ENCODE measurements at places on chromosomes 7 and 10.

GRCh38 chr7:151993977-151994676 lies 31.3 kb upstream of the GALNT11 start:
- no peak for DNase-seq

DNA sequence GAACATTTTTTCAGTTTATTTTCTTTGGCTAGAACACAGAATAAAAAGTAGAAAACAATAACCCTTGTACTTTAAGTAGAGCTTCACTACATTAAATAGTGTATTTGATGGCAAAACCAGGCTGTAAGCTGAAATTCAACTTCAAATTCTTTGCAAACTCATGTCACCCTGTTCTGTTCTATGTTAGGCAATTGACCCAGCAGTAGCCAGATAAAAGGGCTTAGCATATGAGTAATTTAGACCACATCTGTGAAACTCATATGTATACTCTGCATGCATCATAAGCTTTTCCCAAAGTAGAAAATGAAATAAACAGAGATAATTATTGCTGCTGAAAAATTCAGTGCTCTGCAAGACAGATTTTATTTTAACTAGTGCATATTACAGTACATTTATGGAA lies 150.2 kb downstream of the GNAI1 start:
- peak; percentile 81 for DNase-seq

DNA sequence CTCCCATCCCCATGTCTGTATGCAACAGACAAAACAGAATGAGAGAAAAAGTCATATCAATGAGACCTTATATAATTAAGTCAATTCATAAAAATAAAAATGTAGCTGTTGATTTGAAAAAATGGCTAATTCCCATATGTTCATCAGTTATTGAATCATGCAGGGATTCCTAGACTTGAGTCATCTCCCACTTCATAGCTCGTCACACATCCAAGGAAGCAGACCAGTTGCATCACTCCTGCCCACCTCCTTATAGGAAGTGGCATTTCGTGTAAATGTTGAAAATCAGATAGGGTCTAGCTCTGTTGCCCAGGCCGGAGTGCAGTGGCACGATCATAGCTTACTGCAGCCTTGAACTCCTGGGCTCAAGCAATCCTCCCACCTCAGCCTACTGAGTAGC lies 56.1 kb upstream of the SH2B2 start:
- peak; percentile 62 for DNase-seq

DNA sequence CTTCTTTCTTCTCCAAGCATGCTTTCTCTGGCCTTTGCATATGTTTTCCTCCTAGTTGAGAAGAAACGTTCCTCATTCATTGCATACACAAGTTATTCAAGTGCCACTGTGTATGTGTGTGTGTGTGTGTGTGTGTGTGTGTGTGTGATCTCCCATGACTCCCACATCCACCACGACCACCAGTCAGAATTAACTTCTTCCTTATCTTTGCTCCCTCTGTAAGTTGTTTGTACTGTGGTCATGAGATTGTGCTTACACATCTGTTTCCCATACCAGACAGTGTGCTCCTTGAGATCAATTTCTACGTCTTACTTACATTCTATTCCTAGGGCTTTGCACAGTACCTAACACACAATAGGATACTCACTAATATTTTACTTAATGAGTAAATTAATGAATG lies 22.4 kb upstream of the FAM13C start:
- no peak for DNase-seq

GRCh38 chr10:27558612-27559020 lies 54.5 kb downstream of the RAB18 start:
- DNase-seq = peak; percentile 40

DNA sequence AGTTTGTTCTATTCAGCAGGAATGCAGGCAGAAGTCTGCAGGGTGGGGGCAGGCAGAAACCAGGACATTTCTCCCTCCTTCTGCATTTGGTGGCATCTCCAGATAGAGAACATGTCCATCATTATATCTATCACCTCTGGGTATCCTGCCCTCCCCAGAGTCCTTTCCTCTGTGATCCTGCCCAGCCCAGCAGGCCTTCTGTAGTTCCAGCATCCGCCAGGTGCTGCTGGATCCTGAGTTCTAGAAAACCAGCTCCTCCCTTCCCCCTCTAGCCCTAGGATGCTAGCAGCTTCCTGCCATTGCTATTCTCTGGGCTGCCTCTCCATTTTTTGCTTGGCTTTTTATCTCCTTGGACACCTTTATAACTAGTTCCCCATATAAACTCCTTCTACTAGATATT lies 180.3 kb downstream of the KCNMA1 start:
- DNase-seq = no peak

DNA sequence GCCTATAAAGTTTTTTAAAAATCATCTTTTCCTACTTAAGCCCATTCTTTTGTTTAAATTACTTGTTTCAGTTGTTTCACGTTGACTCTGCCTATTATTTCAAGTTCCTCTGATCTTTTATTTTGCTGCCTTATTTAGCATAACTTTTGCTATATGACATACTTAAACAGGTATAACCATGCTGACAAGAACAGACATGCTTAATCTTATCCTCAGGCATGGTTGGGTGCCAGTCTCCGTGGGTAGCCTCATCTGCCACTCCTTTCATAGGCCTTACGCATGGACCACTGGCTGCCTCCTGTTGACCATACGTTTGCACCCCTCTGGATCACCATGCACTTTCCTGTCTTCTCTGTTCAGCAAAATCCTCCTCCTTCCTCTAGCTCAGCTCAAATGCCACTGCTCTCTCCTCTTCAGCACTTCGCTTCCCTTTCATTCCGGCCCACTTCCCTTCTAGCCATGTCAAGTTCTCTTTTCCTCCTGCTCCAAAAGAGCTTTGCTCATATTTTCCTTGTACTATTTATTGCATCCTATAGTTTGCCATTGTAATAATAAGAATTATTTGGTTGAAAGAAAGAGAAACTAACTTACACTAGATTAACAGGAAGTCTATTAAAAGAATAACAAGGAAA lies 10.0 kb upstream of the TSPAN33 start:
- DNase-seq = no peak

- DNase-seq = no peak
Observed at GRCh38 chr7:77989981-77990566, 191.5 kb downstream of the PHTF2 start.
